Smooth muscle cell of the pulmonary artery (primary cell): ENCODE measurements at places on chromosomes 5 and 9. TPM values are rescaled to one million over a fixed set of nuclear protein-coding genes. Genes with fewer than 3 reads are reported as not detected.

Gene LMX1B
- under 0.01 TPM in 1 of 2 replicates, not detected in the other for total RNA-seq

Gene MCC
- 33.4 and 49.0 TPM in 2 replicates for total RNA-seq

Gene FRMD3
- total RNA-seq: 2.6 and 6.9 TPM in 2 replicates

Gene CCNI2
- total RNA-seq: not detected in 2 replicates

Gene SLC6A3
- total RNA-seq: not detected in 2 replicates
